Thyroid gland (tissue), 4 donors: ENCODE measurements at places on chromosomes 2 and 18. TPM values are rescaled to one million over a fixed set of nuclear protein-coding genes. Genes with fewer than 3 reads are reported as not detected.

Gene MTA3
- total RNA-seq: 34.1 TPM

Gene LYPD6B
- not detected for total RNA-seq

Gene ALPG
- total RNA-seq: not detected

- H3K27ac ChIP-seq: no peak overlapping the region
- H3K36me3 ChIP-seq: no peaks in the 10 kb centered on the region
- H3K27me3 ChIP-seq: no peaks in the 10 kb centered on the region
- no peak for DNase-seq
These were observed 87.5 kb upstream of the RNF152 start for GRCh38 chr18:61980355-61980754.

GRCh38 chr2:164430166-164430783, 191.0 kb downstream of the GRB14 start:
- H3K27ac ChIP-seq: no peak overlapping the region
- H3K27me3 ChIP-seq: no peaks in the 10 kb centered on the region
- peak; percentile 45 for DNase-seq
- H3K4me1 ChIP-seq: no peaks in the 10 kb centered on the region
- H3K36me3 ChIP-seq: no peaks in the 10 kb centered on the region
